Inflammatory macrophage (primary cell): ENCODE measurements at places on chromosomes 4 and X.

DNA sequence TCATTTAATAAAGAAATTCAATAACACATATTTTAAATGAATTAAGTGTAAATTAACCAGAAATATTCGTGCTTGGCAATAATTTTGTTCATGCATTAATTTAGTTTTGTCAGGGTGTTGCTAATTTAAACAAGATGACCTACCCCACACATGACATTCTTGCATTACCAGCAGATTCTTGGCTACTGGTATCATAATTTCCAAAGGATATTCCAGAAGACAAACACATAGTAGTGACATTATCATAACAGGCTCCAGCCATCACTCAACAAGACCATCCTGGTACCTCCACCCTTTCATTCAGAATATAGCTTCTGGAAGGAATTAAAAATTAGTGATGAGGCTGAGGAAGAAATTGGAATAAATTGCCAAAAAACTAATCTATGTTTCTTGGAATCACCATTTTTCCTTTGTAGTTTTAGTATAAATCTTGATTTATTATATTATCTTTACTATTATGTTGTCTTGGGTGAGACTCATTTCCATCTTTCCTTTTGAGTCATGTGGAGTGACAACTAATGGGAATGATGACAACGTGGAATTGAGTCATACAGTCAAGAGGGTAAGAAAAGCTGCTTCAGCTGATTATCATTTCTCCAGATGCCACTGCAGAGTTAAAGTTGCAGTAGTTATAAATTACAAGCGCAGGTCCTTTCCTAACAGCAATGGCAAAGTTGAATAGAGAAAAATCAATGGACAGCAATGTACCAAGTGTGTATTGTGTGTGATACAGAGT lies 30.9 kb upstream of the HHIP start:
- no peak for DNase-seq

DNA sequence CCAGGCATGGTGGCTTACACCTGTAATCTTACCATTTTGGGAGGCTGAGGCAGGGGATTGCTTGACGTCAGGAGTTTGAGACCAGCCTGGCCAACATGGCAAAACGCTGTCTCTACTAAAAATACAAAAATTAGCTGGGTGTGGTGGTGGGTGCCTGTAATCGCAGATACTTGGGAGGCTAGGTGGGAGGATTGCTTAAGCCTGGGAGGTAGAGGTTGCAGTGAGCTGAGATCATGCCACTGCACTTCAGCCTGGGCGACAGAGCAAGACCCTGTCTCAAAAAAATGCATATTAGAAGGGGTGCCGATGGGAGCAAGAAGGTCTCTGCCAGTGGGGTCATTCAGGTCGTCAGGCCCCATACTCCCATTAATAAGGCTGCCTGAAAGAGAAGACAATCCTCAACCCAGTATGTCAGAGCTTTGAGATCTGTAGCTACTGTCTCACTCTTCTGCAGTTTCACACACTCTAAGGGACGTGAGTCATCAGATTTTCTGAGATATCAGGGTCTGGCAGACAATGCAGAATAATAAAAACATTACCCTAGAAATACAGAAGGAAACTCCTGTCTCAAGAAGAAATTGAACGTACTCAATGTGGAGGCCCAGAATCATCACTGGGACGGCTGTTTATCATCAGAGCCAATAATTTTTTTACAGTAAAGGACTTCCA lies 176.7 kb upstream of the FAT1 start:
- DNase-seq, result no peak

- DNase-seq, result no peak
Measured at GRCh38 chr4:63211375-63211774, 1197.9 kb downstream of the TECRL start.

DNA sequence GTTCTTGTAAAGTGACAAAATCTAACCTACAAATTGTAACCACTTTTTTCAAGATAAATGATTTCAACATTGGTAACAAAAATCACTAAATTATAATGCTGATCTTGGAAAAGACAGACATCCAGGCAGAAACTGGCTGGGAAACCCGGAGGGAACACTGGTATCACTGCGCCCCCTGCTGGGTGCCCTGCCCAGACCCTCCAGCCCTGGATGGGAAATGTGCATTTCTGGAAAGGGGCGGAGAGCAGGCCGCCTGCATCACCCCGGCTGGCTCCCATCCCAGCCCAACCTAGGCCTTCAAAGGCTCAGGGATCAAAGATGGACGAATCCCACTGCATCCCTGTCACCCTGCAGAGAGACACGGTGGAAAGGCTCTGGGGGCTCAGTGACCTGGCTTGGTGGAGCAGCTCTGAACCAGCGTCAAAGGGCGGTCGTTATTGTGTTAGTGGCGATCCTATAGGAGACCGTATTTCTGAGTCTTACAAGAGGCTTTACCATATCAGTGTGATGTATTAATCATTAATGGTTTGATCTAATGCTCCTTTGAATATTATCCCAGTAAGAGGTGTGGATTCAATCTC lies 37.3 kb downstream of the ACOX3 start:
- peak; percentile 75 for DNase-seq

DNA sequence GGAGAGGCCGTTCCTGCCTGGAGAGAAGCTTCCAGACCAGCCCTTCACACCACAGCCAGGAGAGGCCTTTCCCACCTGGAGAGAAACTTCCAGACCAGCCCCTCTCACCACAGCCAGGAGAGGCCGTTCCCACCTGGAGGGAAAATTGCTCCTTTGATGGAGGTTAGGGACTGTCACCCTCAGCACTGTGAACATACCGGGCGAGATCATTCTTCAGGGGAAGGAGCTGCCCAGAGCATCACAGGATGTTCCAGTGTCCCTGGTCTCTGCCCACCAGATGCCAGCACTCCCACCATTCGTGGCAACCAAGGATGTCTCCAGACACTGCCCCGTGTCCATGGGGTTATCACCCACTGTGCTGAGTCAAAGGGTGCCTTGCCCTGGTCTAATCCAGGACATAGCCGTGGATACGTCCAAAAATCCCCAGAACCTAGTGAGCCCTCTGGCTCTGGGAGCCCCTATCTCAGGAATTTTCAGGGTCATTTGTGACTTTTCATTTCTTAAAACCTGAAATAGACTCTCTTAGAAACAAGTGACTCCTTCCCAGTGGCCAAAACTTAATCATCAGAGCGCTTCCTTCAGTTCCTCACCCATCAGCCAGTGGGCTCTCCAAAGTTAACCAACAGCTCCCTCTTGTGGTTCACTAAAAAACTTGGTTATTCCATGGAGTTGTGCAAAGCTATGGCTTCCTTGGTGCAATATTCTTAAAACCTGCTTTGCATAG lies 80.2 kb downstream of the CRMP1 start:
- peak; percentile 75 for DNase-seq

DNA sequence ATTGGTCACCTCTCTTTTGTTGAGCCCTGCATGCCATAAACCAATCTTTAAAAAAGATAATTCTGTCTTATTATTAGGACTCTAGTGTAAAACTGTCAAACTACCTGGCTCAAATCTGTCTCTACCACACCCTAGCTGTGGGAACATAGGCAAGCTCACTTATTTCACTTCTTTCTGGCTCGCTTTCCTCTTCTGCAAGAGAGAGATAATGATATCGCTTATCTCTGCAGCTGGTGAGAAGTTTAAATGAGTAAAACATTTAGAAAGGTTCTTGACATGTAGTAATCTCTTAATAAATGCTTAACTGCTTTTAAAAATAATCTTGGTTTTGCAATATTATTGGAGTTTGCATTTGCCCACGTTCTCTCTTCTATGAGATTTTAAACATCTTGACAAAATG lies 1109.2 kb downstream of the RAPGEF2 start:
- no peak for DNase-seq

GRCh38 chr4:183589461-183590099 lies 69.4 kb downstream of the RWDD4 start:
- no peak for DNase-seq

DNA sequence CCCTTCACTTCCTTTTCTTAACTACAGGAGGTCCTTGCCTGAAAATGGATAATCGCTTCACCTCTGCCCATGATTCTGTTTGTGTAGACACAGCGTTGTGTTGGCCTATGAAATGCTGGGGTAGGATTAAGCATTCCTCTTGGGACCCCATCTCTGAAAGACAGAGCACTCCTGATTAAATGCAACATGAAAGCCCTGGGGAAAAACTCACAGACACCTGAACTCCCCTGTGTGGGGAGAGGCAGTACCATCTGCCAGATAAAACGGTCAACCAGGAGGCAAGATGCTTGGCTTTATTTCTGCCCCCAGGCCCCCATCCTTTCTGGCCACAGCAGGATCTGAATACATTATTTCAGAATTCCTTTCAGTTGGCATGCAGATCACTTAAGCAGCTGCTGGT lies 1.9 kb downstream of the LGI2 start:
- no peak for DNase-seq

DNA sequence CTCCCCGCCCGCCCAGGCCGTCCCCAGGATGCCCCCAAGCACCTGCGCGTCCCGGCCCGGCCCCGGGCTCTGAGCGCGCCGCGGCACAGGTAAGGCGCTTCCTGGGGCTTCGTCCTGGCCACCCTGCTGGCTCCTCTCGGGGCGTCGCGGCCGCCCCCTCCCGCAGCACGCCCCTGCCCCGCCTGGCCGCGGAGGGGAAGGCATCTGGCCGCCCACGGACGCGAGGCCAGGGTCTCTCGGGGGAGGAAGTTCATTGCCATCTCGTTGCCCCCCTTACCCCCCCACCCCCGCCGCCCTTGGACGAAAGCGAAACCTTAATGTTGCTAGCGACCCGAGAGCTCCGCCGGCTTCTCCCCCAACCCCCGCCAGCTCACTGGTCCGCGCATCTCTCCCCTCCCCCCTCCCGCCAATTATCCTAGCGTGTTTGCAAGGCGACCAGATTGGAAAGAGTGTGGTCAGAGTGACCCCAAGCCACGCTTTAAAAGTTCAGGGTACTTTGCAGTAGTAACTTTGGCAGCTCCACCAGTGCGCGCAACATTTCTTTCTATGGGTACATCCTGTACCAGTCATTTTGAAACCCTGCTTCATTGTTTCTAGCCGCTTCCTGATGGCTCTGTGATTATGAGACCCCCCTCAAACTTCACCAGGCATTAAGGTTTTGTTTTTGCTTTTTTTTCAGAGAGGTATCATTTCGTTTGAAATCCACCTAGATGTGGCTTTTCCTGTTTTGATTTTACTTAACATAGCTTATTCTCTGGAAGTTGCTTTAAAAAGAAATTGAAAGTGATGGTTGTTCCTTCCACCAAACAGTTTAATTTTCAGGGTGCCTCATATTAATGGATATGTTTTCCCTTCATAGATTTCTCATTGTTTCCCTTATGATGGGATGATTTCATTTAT lies 626 bp downstream of the TBC1D1 start:
- peak; percentile 58 for DNase-seq

DNA sequence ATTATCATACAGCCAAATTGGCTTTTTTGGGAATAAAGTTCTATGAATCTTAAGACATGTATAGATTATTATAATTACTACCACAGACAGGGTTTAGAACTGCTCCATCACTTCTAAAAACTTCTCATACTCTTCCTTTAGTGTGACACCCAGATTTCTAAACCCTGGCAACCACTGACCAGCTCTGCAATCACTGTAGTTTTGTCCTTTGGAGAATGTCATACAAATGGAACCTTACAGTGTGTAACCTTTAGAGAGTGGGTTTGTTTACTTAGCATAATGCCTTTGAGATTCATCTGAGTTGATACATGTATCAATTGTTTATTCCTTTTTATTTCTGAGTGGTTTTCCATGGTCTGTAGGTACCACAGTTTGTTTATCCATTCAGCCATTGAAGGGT lies 95.0 kb downstream of the TMEM164 start:
- no peak for DNase-seq

DNA sequence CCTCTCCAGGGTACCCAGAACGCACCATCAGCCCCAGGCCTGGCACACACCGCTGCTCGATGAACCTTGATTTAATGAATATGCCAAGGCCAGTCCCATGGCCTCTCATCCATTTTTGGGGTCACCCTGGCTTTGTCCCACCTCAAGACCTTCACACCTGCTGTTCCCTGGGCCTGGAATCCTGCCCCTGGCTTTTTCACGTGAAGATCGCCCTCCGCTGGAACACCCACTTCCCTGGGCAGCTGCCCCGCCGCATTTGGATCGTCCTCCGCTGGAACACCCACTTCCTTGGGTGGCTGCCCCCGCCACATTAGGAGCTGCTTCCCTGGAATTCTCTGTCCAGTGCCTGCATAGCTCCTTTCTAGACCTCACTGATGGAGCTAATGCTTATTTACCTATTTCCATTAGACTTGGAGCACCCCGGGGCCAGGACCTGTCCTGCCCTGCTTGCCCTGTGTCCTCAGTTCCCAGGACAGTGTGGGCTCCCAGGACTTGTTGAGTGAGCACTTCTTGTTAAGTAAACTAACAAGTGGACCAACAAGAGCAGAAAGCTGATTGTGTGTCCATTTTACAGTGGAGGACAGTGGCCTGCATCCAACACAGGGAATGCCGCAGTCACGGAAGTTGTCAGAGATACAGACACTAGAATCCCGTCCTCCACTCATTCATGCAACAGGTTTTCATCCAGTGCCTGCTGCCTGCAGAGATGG lies 12.5 kb downstream of the BLOC1S4 start:
- no peak for DNase-seq
